ENCODE measurements at places on chromosomes 5 and 9.

DNA sequence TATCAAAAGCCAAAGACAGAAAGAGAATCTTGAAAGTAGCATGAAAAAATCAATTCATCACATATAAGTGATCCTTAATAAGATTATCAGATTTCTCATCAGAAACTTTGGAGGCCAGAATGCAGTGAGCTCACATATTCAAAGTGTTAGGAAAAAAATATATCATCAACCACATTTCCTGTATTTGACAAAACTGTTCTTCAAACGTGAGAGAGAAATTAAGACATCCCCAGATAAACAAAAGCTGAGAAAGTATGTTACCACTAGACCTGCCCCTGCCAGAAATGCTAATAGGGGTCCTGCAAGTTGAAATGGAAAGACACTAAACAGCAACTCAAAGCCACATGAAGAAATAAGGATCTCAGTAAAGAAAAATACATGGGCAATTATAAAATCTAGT, 29.9 kb downstream of the HACD4 start:
- no peak for DNase-seq

- DNase-seq, result no peak
Observed at GRCh38 chr5:84381502-84382362, 2.9 kb downstream of the EDIL3 start.

GRCh38 chr5:69230181-69230580, 4.5 kb upstream of the CDK7 start:
- DNase-seq, result no peak

- DNase-seq, result no peak
Observed at GRCh38 chr9:101146508-101146907, 118.0 kb downstream of the PLPPR1 start.

DNA sequence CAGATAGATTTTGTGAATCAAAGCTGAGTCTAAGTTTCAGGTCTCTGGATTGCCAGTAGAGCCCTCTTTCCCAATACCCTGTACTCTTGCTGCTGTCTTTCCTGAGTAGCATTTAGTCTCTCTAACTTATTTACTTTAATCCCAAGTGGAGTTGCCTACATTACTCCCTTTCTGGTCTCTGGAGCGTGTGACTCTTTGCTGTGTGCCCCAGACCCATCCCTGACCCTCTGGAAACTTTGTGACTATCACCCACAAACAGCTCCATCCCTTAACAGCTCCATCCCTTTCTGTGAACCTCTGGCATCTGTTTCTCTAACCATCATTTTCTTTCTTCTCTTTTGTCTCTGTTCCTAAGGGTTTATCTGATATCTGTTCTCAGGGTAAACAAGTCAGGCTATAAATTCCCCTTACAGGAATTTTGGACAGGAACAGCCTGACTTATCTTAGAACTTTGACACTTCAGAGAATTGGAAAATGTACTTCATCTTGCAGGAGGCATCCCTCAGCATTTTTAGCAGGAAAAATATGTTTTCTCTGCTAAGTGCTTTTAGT, 1167.1 kb upstream of the SEMA6A start:
- no peak for DNase-seq

DNA sequence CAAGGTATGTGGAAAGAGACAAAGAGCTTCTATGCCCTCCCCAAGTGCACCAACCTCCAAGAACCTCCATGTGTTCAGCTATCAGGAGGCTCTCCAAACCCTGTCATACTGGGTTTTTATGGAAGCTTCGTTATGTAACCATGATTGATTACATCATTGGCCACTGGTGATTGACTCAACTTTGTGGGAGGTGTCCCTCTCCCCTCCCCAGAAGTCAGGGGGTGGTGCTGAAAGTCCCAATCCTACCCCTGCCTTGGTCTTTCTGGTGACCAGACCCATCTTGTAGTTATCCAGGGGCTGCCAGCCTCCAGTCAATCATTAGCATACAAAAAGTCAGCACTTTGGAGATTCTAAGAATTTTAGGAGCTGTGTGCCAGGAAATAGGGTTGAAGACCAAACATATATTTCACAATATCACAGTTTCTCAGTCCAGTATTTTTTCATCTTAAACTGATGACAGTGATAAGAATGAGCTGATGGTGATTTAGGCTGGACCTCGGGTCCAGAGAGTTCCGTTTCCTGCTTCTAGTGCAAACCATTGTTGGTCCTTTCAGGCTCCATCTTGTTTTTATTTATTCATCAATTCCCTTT, 27.3 kb upstream of the FANCC start:
- DNase-seq, result no peak

Data from AG09319 (cell line).